ENCODE measurements at places on chromosomes 7 and 10.
A peak's percentile ranks its signal among the peaks of the same experiment; 100 is the strongest.

DNA sequence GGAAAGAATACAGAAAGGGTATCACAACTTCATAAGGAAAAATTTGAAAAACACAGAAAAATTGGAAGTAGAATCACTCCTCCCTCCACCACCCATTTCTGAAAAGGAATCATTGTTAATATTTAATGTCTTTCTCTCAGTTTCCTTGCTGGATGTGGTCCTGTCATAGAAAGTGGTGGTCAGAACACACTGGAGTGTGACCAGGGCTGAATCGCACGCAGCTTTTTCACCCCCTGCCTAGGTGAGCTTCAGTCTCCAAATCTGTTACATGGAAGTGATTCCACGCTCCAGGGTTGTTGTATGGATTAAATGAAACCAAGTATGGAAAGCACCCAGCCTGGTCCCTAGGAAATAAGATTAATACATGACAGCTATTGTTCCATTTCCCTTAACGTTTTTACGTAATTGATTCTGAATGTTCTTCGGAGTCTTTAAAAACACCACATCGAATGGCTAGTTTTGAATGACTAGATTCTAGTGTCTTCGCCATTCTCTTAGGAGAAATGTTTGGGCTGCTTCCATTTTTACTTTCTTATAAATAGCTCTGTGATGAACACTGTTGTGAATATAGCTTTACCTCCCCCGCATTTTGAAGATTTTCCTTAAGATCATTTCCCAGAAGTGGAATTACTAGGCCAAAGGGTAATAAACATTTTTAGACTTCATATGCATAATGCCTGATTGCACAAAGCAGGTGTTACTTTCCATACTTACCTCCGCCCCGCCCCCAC is 10.9 kb upstream of the DUSP5 start:
- no peak for DNase-seq

GRCh38 chr7:27046854-27047549 is 48.8 kb downstream of the HOXA1 start:
- DNase-seq = no peak

GRCh38 chr7:149022756-149023360 is 5.4 kb downstream of the PDIA4 start:
- no peak for DNase-seq

DNA sequence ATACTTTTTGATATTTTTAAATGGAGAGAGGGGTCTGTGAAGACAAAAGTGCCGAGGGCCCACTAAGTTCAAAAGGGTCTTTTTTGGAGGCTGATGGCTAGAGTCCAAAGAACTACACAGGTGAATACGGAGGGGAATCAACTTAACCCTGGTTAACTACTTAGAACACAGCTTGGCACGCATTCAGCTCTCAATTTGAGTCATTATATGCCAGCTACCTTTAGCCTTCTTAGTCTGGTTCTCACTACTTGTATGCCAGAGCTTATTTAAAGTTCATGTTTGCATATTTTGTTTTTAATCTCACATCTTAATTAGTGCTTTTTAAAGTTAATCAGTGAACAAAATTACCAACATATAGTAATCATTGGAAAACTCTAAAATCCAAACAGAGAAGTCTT is 80.8 kb downstream of the VWDE start:
- DNase-seq = no peak

GRCh38 chr10:29734962-29735627 is 100.3 kb upstream of the SVIL start:
- no peak for DNase-seq

- no peak for DNase-seq
Measured at GRCh38 chr7:57403601-57404342, 46.2 kb upstream of the ZNF716 start.

- no peak for DNase-seq
Measured at GRCh38 chr7:28211006-28211405, 30.4 kb upstream of the JAZF1 start.

DNA sequence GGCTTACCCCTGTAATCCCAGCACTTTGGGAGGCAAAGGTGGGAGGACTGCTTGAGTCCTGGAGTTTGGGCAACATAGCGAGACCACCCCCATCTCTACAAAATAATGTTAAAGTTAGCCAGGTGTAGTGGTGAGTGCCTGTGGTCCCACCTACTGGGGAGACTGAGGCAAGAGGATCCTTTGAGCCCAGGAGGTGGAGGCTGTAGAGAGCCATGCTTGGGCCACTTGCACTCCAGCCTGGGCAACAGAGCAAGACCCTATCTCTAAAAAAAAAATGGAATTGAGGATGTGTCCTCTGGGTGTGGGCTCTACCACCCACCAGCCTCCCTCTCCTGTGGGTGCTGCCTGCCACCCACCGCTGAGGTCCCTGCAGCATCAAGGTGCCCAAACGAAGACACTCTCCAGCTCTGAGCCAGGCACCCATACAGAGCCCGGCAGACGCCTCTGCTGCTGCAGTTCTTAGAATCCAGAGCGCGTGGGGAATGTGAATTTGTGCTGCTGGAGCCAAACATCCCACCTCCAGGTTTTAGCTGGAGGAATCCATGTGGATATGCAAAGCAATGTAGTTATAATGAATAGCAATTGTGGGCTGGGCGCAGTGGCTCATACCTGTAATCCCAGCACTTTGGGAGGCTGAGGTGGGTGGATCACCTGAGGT is 176.0 kb upstream of the TNRC18 start:
- no peak for DNase-seq

GRCh38 chr10:110260746-110261477 is 43.8 kb downstream of the SMNDC1 start:
- DNase-seq = no peak

DNA sequence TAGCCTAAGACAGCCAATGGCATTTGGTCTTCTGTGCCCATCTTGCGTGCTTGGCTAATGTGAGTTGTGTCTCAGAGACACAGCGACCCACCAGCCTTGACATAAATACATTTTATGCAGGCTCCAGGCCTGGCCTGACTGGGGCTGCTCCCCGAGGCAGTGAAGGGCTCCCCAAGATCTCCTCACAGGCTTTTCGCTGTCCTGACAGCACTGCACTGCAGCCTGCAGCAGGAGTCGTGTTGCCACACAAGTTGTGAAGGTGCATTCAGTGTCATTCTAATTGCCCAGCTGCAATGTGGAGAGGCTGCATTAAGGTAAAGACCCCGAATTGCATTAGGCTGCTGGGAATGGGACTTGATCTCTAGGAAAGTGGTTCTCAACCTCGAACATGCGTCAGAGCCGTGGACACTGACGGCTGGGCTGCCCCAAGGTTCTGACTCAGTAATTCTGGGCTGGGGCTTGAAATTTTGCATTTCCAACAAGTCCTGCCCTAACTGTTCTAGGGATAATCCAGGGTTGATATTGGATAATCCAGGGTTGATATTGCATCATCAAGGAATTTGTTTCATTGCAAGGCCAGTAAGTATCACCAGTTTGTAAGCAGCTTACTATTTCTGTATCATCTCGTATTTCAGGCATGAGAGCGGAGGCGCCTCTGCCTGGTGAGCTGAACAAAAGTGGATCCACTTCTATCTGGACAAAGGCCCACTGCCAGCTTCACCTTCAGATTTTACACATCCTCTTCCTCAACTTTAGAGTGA is 108.7 kb upstream of the INSIG1 start:
- no peak for DNase-seq

DNA sequence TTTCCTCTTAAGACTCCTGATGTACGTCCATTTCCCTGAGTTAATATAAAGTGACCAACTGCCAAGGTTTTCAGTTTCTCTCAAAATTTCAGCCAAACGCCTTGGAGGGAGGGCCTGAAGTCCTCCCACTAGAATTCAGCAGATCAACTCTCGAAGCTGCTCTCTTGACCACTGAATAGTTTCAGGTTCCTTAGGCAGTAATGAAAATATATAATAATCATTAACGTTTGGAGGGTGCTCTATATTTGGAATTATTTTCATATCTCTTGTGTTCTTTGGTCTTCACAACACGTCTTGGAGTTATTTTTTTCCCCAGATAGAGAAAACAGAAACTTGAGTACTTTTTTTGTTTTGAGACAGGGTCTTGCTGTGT is 123.6 kb upstream of the SFMBT2 start:
- no peak for DNase-seq

DNA sequence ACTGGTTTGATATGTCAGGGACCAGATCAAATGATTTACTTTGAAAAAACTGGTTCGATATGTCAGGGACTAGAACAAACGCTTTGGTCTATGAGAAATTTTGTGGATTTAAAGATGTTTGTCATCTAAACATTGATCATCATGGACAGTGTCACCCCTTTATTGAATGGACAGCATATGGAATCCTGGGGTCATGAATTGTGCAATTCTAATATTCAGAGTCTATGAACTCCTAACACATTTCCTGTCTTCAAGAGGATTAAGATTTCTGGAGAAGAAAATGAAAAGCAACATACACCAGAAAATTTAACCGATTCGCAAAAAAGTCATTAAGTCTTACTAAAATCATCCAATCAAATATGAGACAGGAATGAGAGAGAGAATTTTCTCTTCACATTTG is 106.4 kb upstream of the FAM133B start:
- DNase-seq = no peak

DNA sequence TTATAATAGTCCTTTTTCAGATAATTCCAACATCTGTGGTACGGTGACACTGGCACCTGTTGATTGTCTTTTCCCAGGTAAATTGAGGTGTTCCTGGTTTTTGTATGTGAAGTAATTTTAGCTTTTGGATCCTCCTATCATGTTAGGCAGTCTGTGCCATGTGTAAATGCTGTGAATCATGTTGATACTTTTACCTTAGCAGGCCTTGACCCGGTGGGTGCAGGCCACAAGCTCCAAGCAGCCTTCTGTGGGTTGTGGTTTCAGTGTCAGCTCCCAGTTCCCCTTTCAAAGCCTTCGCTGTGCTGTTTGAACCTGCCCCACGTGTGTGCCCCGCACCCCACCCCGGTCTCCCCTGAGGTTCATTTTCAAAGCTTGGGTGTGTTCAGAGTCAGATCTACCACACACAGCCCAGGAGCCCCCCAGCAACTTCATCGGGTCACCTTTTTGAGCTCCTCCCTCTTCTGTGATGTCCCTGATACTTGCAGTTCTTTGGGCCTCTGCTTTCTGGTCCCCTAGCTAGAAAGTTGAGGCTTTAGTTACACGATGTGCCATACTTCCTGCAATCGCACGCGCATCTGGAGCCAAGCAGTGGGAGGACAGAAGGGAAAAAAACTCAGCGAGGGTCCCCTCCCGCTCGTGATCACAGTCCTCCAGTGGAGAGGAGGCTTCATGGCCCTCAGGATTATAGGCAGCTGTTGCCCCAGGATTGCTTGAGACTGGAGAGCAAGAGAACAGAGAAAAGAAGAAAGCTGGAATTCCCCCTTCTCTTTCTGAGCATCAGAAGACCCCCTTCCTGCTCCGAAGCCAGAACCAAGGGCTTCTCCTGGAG is 8.7 kb upstream of the BHLHA15 start:
- DNase-seq = peak; percentile 18

GRCh38 chr7:117639966-117640365 is 160.1 kb downstream of the CFTR start:
- DNase-seq = no peak

DNA sequence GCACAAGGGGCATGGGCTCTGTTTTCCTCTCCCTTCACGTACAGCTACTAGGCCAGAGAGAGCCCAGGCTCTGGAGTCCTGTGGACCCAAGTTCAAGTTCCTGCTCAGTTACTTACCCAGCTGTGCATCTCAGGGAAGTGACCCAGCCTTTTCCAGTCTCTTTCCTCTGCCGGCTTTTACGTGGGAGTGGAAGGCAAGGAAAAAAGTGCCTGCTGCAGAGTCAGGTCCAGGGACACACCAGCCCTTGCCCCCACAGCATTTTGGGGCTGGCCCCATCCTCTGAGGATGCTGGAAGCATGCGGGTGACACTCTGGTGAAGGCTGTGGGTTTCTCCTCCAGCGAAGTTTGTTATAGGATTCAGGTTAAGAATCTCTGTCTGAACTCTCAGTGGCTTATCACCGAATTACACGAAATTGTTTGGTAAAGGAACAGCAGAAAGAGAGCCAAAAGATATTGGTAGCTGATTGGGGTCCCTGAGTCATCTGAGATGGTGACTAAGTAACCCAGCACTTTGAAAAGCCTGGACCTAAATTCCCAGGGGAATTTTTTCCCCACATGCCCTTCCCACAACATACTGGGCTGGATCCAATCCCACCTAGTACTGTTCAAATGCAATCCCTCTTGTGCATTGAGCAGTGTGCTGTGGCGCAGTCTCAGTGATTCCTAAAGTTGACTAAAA is 424.3 kb downstream of the RPS24 start:
- DNase-seq = no peak

GRCh38 chr7:78412216-78412858 is 613.8 kb downstream of the PHTF2 start:
- DNase-seq = no peak

GRCh38 chr7:67209256-67209655 is 212.6 kb downstream of the TYW1 start:
- DNase-seq = no peak

DNA sequence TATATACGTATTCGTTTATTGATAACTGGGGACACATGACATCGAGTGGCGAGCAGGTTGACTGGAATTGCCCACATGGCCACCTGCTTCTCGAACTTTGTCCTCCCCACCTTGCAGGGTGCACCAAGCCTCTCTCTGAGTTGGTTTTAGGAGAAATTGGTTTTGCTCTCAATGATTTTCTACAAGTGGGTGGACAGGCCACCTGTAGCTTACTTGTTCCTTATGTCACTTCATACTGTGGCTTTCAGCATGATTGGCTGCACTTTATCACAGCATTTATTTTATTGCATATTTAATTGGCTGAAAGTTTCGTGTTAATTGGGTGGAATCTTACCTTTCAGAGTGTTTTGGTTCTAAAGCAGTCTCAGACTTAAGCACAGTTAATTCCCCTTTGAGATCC is 215.6 kb upstream of the SHH start:
- no peak for DNase-seq

GRCh38 chr10:98778277-98778759 is 331.6 kb upstream of the HPS1 start:
- no peak for DNase-seq

DNA sequence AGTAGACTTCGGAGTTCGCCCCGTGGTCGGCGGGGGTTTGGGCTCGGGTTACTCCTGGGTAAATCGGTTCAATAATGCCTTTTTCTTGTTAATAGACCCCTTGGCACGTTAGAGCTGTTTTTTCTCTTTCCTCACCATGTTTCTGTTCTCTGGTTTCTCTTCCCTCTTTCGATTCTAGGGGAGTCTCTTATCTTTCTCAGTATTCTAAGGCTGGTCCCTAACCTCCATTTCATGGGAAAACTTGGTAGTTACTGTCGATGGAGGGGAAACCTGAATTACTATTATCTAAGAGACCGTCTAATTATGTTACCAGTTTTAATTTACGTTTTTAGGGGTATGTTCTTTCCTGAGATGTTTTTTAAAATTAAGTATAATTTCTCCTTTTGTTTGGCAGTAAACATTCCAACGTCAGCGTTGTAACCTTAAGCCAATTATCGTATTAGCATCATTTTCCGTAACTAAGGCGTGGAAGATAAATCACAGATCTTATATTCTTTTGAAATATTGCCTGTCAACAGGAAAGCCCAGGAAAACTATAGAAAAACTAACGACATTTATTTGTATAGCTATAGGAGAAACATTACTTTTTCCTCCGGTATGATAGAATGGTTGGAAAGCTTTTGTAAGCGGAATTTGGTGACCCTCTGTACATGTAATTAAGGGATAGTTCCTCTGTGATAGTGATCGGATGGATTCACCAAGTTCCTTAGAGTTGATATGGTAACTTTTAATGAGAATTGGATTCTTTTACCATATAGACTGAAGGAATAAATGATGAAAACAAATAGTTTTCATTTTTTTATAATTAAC is 847 bp downstream of the BTAF1 start:
- DNase-seq = no peak

- no peak for DNase-seq
Measured at GRCh38 chr7:120941064-120941463, 9.5 kb upstream of the ING3 start.

- DNase-seq = no peak
Measured at GRCh38 chr7:87899255-87899654, 23.0 kb downstream of the DBF4 start.
